ENCODE measurements at places on chromosomes 6 and 20.

- DNase-seq: no peak
These were observed 165.9 kb downstream of the SASH1 start for GRCh38 chr6:148508401-148509041.

DNA sequence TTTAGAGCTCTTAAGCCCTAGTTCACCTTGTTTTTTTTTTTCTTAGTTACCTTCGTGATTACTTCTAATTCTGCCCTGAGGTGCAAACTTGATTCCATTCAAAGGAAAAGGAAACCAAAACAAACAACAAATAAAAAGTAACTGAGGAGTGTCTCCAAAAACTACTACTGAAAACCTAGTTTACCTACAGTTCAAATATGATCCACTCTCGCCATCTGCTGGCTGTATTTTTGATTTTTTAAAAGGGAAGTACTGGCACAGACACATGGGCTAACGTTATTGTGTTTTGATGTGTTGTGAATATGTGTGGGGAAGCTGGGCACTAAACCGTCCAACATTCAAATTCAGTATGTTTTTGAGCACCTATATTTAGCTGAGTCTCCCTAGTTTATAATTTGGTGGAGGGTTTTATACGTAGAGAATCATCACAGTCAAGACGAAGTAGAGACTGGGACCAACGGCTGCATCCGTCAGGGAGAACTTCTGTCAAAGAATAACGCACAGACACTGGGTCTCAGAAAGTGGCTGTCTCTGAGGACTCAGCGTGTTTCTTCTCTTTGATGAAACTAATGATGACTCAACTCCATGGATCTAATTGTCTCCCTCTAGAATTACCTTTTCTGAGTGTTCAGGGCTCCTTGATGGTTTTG, 373.5 kb upstream of the BTBD3 start:
- DNase-seq: peak; percentile 62

GRCh38 chr6:74289884-74290283, 593.9 kb downstream of the CD109 start:
- no peak for DNase-seq

DNA sequence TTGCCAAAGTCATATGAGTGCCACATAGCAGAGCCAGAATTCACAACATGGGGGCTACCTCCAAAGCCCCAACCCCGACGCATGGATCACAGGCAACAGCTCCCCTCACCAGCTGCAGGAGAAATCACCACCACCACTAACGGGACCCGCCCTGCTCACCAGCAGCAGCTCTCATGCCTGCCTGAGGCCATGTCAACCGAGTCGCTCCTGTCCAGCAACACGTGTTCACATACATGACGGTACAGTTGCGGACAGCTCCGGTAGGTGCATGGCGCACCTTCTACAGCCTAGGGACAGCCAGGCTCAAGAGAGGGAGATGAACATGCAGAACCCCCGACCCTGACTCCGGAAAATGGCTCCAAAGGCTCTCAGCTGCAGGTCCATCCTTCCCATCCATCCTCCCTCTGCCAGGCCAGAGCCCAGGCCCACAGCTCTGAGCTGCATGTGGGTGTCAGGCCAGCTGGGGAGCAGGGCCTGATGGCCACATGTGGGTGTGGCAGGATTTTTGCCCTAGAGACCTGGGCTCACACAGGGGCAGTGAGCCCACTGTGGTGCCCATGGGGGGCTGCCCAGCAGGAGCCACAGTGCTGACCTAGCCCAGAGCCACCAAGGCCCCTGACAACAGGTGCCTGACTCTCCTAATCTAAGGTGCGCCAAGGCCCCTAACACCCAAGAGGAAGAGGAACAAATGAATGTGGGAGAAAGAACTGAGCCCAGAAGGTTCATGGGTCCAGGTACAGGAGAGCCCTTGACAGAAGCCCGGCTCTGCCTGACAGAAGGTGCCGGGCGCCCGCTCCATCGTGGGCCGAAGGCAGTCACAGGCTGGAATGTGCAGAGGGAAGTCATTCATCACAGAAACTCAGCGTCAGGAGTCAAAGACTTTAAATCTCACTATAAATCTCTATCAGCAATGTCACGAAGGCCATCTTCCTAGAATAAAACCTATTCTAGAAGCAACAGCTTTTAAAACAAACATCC, 10.5 kb downstream of the RPS6KA2 start:
- no peak for DNase-seq

DNA sequence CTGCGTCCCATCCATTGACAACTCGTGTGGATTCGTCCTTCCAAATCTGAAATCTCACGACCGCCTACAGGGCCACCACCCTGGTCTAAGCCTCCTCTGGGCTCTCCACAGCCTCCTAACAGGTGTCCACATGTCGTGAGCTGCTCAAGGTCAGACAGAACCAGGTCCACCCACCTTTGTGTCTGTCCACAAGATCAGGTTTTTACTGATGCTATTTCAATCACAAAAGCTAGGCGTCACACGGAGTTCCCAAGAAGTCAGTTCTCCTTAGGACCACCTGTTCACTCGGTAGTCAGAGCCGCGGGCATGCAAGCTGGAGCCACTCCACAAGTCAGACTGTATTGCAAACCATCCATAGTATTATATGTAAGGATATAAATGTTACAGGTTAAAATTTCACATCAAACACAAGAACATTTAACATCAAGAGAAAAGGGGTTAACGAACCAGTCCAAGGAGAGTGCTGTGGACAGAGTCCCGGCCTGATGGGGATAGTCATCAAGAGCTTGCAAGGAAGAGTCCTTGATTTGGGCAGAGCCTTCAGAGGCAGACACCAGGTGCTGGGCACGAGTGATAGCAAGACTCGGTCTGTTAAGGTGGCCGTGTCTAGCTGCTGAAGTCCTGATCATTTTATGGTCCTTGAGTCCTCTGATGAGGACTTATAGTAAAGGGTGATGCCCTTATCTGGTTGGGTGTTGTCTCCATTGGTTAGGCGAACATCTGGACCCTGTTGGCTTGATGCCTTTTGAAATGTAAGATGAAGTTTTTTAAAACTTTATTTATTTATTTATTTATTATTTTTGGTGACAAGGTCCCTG, 731 bp upstream of the DNPH1 start:
- DNase-seq: no peak

DNA sequence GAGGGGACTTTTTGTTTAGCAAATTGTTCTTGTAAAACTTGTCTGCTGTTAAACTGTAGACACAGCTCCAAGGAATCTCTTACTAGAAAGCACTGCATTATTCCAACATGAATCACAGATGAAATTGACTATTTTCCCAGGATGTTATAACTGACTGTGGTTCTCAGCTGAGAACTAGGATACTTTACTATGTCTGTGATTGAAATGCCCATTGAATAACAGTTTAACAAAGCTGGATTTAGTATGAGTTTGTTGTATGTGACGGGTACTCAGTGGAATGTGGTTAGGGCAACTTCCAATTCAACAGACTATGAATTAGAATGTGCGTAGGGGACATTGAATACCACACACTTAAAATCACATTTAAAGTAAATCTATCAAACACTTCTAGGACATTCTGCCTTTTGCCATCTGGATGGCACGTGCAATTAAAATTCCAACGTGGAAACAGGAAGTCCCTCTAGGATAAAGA, 193.4 kb upstream of the PREP start:
- DNase-seq: no peak

DNA sequence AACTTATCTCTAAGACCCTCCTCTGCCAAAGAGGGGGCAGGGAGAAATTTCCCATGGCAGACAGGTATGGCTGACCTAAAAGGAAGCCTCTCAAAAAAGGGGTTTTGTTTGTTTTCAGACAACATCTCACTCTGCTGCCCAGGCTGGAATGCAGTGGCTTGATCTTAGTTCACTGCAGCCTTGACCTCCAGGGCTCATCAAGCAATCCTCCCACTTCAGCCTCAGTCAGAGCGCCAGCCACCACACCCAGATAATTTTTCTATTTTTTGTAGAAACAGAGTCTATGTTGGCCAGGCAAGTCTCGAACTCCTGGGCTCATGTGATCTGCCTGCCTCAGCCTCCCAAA, 3.8 kb downstream of the EZR start:
- DNase-seq: peak; percentile 24

GRCh38 chr6:10961837-10962236, 75.0 kb downstream of the SYCP2L start:
- no peak for DNase-seq

DNA sequence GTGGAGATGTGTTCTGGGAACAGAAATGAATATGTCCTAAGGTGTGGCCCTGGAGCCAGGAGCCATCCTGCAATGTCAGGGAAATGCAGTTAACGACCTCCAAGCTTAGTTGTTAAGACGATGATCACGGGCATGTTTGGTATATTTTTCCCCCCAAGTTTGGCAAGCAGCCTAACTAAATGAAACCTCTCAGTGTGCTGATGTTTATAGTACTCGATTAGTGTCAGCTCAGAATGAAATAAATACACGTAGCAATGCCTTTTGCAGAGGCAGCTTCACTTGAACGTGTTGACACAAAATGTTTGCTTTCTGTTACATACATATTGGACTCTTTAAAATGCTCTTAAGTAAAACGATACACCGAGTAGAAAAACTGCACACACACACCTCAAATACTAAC, 76.2 kb upstream of the OLIG3 start:
- DNase-seq: no peak

GRCh38 chr6:19554356-19555225, 282.6 kb upstream of the ID4 start:
- no peak for DNase-seq

- no peak for DNase-seq
These were observed 119.9 kb upstream of the CEP85L start for GRCh38 chr6:118771253-118771652.

- DNase-seq: no peak
These were observed 27.1 kb downstream of the ULBP1 start for GRCh38 chr6:149990661-149991471.

- no peak for DNase-seq
These were observed 19.9 kb downstream of the JARID2 start for GRCh38 chr6:15265787-15266186.

- no peak for DNase-seq
These were observed 235.9 kb upstream of the SUPT3H start for GRCh38 chr6:45613656-45614055.

DNA sequence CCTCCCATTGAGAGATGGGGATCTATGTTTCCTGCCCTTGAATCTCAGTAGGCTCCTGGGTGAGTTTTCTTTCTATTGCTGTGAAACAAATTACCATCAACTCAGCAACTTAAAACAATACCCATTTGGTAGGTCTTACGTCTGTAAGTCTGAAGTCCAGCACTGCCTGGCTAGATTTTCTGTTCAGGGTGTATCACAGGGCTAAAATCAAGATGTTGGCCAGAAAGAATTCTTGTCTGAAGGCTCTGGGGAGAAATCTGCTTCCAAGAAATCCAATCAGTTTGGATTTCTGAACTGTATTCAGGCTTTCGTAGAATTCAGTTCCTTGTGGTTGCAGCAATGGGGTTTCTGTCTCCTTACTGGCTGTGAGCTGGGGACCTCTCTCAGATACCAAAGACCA, 99.6 kb upstream of the SLC24A3 start:
- no peak for DNase-seq

GRCh38 chr6:107459283-107460082, at the start of gene PDSS2:
Gene PDSS2, minus strand, starts transcription at chr6:107459564. Its CDS starts 279 bp downstream, at chr6:107459285.
- peak; percentile 99 for DNase-seq

DNA sequence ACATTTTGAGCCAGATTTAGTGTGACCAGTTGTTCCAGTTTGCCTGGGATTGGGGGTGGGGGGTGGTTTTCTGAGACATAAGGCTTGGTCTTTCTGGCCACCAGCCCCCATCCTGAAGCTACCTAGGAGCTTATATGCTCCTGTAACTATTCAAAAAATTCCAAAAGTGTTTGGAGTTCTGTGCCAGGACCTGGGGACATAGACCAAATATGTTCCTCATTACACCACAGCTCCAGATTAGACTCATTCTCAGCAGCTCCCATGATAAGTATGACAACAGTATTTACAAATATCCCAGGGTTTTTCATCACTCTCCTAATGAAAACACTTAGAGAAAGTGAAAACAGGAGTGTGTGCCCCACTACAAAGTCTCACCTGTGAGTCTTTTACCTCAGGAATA, 37.8 kb upstream of the RNF144B start:
- DNase-seq: no peak

- DNase-seq: no peak
These were observed 98.8 kb downstream of the SASH1 start for GRCh38 chr6:148441454-148441911.

GRCh38 chr6:31083742-31084354, 28.5 kb downstream of the C6orf15 start:
- DNase-seq: no peak

DNA sequence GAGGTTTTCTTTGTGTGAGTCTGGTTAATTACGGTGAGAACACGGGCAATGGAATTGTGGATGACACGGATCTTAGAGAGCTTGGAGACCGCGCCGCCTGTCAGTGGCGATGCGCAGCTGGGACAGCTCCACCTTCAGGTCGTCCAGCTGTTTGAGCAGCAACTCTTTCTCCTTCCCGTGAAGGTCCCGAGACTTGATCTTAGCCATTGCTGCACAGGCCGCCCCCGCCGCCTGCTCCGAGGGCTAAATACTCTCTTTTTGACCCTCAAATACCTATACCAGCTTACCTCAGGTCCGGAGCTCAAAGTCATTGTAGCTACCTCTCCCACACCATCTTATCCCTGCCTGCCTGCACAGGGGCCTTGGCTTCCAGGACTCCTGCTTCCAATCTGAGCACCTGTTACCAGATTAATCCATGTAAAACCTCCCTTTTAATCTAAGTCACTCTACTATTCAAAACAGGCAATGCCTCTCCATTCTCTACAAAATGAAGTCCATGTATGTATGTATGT, 100.2 kb downstream of the PREP start:
- no peak for DNase-seq

- DNase-seq: peak; percentile 50
These were observed 28.5 kb upstream of the SMOC2 start for GRCh38 chr6:168412456-168412855.

GRCh38 chr6:112877134-112878100, 530.3 kb downstream of the RFPL4B start:
- DNase-seq: no peak

GRCh38 chr6:2155206-2155605, 90.2 kb downstream of the GMDS start:
- DNase-seq: no peak
